ENCODE measurements at places on chromosomes 2 and 18.

DNA sequence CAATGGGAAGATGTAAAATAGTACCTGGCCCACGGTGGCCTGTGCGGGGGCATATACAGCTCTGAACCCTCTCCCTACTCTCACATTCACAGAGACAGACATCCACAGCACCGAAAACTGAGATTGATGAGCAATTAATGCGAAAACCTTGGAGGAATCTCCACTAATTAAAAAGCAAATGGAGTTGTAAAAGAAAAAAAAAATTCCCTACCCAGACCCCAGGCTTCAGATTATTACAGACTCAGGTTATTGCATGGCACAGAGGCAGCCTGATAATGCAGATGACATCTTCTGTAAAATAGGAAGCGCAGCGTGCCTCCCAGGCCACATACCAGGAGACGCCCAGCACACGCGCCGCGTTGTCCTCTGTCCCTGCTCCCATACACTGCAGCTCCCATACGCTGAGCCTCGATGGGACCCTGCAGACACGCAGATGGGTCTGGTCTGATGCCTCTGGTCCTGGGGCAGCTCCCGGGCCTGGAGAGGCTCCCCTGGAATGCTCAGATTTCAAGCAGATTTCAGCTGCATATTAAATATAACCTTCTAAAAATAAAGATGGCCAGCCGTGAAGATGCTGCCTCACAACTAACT, 496.1 kb upstream of the MYT1L start:
- no peak for DNase-seq

DNA sequence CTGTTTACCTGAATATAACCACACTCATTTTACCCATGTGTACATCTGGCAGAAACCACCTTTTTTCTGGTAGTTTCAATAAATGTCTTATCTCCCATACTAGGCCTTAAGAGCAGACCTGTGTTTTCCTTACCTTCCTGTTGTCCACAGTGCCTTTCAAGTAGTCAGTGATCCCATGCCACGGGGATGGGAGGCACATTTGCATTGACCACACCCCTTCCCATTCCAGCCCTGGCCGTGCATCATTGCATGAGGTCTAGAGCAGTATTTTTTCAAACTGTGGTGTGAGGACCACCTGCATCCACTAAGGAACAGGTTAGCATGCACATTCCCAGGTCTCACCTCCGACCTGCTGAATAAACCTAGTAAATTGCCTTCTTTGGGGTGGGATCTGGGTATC, 165.2 kb upstream of the FOSL2 start:
- DNase-seq: no peak

DNA sequence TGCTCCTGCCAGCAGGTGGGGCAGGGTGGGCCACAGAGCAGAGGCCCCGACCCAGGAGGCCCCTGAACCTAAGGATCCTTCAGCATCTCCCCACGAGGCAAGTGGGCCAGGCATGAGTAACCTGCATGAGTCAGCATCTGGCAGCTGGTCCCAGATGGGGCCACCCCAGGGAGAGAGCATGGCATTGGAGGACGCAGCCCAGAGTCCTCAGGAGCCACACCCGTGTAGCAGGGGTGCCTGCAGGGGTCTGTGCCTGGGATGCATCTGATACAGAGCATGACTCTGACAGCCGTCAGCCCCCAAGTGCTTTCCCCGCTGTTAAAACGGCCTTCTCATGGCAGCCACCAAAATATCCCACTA, 185.6 kb upstream of the SALL3 start:
- no peak for DNase-seq

DNA sequence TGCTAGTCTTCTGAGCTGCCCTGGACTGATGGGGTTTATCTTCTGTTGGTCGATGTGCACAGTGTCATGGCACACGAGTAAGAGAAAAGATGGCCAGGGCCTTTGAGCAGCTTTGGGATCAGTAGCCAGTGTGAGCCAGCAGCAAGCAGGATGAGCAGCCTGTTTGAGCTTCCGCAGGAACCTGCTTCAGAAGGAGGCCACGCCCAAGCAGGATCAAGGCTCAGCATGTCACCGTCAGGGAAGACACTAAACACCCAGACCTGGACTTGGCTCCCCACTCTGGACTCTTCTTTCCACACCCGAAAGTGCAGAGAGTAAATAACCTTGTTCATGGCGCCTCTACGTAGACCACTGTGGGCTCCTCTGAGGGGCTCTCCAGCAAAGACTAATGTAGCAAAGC, 25.2 kb upstream of the ASB1 start:
- DNase-seq: no peak

- no peak for DNase-seq
These were observed 411.0 kb upstream of the GYPC start for GRCh38 chr2:126244937-126245336.

- DNase-seq: no peak
These were observed 32.4 kb upstream of the IL1R1 start for GRCh38 chr2:102110171-102110570.

GRCh38 chr2:174362949-174363348, 28.2 kb downstream of the SP9 start:
- DNase-seq: no peak

DNA sequence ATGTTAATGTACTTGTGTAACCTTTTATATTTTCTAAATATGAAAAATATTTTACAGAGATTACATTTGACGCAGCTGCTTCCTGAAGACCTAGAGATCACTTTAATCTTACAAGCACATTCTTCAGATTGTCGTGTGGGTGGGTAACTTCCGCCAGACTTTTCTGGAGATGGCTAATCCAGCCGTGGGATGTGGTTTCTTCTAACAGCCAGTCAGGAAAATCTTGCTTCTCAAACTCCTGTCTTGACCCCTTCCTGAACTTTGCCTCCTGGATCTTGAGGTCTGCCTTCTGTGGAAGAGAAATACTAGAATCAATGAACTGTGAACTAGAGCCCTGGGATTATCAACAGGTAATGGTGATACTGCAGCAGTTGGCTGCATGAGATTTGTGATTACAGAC, 401.6 kb upstream of the TNP1 start:
- DNase-seq: no peak

GRCh38 chr2:104871972-104872865, 18.3 kb downstream of the POU3F3 start:
- no peak for DNase-seq

DNA sequence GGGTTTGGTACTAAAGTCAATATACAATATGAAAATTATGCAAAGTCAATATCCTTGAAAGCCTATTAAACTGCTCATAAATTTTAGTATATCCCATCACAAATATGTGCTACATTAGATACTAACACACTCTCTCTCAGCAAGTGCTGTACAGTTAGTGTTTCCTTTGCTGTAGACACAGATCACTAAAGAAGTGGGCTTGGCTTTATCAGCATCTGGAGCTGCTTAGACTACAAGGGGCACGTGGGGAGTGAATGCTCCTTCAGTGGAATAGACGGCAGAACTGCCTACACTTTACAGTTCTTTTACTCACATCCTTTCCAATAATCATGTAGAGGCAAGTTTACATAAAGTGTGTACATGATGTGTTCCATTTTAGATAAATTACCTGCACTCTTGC, 26.0 kb upstream of the EFEMP1 start:
- DNase-seq: no peak

DNA sequence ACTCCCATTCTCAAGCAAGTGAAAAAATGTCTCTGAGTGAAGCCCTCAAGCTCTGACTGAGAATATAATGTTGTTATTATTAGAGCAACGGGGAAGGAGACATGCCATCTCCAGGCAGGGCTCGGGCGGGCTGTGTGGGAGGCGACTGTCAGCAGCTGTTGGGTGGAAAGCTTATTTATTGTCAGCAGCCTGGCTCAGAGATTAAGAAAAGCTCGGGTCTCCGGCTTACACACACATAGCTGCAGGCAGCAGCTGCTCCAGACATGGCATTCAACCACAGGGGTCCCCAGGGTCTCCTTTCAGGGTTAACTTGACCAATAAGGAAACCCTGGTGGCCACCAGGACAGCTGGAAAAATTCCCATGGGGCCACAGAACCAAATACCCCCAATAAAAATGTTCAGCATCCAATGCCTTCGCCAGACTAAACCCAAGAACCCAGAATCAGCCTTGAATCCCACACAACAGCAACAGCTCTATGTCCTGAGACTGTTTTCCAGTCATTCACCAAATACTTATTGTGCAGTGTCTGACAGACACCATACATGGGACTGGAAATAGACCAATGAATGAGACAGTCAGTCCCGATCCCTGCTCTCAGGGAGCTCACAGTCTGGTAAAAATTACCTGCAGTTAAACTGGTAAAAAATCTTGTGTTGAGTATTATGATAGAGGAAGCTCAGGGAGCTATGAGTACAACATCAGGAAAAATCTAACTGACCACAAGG, 70.5 kb upstream of the RTN4 start:
- no peak for DNase-seq

DNA sequence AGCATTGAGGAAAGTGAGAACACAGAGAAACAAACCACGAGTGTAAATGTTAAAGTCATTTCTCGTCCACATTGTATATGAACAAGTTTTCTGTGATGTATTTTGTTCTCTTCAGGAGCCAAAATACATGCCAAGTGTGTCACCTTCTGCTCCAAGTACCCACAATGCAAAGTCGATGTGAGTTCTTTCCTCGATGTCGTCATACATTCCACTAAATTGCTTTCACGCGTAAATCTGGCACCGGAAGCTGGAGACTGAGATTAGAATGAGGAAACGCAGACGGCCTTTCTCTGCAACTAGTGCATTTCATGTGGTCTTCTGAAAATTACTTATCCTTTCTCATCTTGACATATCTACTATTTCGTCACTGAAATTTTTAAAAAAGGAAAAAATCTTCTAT, 118.5 kb upstream of the SALL3 start:
- DNase-seq: no peak

DNA sequence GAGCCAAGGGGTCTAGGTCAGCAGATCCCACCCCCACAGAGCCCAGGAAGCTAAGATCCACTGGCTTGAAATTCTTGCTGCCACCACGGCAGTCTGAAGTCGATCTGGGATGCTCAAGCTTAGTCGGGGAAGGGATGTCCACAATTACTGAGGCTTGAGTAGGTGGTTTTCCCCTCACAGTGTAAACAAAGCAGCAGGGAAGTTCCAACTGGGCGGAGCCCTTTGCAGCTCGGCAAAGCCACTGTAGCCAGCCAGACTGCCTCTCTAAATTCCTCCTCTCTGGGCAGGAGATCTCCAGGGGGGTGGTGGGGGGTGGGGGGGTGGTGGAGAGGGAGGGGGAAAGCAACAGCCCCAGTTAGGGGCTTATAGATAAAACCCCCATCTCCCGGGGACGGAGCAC, 419.5 kb downstream of the NUP35 start:
- no peak for DNase-seq

DNA sequence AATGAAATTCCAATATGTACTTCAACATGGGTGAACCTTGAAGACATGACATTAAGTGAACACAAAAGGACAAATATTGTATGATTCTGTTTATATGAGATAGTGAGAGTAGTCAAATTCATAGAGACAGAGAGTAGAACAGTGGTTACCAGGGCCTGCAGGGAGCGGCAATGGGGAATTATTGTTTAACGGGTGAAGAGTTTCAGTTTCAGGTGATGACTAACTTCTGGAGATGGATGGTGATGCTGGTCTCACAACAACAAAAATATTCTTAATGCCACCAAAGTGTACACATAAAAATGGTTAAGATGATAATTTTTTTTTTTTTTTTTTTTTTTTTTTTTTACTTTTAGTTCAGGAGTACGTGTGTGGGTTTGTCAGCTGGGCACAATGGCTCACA, 109.4 kb upstream of the TMEM200C start:
- DNase-seq: no peak

DNA sequence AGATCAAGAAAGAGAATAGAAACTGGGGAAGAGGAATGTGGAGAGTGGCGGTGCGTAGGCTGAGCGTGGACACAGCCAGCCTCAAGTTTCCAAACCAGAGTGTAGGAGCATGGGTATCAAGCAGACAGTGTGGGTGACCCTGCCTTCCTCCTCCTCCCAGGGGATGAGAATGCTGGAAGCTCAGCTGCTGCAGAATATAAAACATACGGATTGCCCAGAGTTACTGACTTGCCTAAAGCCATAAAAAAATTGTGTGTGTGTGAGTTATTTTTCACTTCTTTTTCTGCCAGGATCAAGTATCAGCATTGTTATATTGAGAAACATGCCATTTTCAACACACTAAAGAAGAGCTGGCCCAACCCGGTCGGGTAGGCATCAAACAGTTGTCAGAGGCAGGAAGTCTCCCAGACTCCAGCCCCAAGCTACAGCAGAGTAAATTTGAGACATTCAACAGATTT, 333.3 kb upstream of the ACVR2A start:
- DNase-seq: no peak

GRCh38 chr18:46130061-46130460, 25.9 kb downstream of the HAUS1 start:
- DNase-seq: no peak

DNA sequence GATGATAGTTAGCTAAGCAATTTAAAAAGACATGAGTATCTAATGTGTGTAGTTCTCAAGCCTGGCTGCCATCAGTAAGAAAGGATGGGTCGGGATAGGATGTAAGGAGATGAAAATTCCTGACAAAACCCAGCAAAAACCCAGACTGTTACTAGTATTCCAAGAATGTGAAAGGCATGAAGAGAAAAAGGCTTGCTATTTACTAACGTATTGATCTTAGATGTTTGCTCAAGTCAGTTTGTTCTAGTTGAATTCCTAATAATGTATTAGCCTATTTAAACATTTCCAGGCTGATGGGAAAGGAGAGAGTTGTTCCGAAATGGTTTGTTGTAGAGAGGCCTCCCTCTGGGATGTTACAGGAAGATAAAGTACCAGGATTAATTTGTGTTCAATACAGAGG, 88.2 kb downstream of the ZNF532 start:
- DNase-seq: no peak

GRCh38 chr2:69645031-69645431, 1.5 kb upstream of the AAK1 start:
- no peak for DNase-seq

DNA sequence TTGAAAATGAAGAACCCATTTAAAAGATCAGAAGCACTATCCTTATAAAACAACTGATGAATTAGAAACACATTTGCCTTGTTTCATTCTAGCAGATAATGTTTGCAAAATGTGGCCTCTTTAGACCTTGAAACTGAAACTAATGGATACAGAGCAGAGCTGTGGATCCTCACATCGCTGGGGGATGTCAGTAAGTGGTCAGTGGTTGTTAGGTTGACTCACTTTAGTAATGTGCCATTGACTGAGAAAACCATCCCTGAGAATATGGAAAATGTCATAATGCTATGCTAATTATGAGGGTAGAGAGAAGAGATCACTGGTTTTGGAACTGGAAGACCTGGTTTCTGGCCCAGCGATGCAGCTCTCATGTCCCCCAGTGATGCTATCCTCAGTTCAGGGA, 176.7 kb downstream of the MYO1B start:
- DNase-seq: no peak

DNA sequence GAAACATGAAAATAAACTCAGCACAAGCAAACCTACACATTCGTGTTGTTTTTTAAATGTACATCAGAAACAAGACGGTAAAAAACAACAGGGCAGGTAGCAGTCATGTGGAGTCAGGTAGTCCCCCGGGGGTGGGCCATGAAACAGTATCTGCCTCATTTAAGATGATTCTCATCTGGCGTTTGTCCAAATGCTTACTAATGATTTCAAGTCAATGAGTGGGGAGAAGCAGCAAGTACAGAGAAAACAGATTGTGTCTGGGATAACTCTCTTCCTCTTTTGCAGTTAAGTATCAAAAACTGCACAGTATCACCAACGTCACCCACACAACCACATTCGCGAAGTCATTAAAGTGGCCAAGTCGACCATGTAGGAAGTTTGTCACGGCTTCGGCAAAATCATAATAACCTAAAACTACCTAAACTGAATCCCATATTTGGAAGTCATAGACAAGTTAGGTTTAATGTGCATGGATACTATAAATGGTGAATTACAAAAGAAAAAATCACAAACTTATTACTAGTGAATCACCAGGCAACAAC, 1.3 kb downstream of the LAPTM4A start:
- no peak for DNase-seq
